ENCODE measurements at places on chromosomes 16 and 17.
A peak's percentile ranks its signal among the peaks of the same experiment; 100 is the strongest.

DNA sequence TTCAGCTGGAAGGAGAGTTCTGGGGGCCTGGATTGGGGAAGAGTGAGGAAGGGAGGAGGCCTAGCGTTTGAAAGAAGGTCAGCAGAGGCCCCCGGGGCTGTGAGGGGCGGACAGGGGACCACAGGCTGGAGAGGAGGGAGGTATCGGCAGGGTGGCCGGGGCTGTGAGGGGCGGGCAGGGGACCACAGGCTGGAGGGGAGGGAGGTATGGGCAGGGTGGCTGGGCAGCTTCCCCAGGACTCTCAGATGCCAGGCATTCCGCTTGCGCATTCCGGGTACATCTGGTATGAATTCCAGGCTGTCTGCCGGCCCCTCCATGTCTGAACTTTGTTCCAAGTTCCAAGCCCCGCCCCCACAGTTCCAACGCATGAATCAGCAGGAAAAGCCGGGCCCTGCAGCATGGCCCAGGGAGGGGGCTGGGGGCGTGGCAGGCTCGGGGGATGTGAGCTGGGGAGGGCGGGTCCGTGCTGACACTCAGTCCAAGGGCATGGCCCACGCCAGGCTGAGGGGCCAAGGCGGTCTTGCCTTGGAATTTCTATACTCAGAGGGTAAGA is 4.3 kb upstream of the TLCD2 start:
- DNase-seq, result peak; percentile 94

DNA sequence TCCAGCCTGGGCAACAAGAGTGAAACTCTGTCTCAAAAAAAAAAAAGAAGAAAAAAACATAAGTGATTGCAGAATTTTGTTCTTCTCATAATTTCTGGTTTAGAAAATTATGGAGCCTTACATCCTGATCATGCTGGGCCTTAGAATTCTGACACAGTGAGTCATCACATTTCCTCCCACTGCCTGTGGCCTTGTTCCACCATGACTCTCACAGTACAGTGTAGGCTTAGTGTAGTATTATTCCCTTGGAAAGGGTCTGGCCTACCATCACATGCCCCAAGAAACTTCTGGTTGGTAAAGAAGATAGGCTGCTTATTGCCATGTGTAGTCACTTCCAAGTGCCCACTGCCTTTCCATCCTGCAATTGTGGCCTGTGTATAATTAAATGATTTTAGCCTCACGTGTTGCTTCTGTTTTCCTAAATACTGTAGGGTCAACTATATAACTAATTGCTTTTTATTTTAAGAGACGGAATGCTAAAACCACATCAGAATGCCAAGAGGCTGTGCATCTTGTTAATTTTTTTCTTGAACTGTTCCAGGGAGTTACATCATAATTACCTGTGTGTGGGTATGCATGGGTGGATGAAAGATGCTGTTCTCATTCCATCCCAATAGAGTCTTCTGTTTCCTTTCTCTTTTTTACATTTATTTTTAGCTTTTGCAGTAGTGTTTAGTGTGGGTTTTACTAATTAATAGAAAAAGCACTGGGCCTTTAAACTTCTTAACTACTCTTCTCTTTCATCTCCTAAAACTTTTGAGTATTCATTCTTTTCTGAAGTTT is 25.9 kb downstream of the OGFOD1 start:
- no peak for DNase-seq

DNA sequence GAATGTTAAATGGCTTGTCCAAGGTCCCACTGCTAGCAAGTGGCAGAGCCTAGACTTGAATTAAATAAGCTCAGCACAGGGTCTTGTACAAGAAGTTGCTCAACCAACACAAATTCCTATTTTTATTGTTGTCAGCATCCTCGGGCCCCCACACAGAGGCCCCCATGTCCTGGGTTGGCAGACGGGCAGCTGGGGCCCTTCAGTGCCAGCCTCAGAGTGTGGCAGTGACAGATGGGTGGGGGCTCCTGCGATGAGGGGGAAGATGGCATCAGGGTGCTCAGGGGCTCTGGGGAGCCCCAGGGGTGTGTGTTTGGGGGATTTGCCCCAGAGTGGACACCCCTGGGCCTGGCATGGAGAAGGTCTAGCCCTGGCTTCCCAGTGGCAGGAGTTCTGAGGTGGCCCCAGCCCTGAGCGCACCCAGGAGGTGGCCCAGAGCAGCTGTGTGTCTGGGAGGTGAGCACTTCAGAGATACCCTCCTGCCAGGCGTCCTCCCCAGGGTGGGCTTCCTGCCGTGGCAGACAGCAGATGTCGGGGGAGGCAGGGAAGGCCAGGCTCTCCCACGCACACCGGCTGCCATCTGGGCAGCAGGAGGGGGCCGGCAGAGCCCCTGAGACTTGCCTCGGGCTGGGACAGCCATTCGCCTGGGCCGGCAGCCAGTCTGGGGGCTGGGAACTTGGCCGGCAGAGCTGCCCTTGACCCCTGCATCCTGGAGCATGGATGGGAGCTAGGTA is 150.8 kb downstream of the C16orf78 start:
- DNase-seq, result no peak

DNA sequence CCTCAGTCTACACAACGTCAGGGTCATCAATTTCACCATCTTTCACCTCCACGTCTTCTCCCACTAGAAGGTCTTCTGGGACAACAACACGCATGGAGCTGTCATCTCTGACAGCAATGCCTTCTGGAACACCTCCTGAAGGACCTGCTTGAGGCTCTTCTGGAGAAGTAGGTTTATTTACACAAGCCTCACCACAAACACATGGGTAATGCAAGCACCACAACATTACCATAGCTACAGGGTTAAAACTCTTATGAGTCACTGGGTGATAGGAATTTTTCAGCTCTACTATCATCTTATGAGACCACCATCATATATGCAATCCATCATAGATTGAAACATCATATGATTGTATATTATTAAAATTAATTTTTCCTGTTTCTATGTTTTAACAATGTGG is 215.4 kb downstream of the CHD9NB start:
- no peak for DNase-seq

GRCh38 chr16:84065536-84066132 is 23.0 kb upstream of the SLC38A8 start:
- peak; percentile 30 for DNase-seq

DNA sequence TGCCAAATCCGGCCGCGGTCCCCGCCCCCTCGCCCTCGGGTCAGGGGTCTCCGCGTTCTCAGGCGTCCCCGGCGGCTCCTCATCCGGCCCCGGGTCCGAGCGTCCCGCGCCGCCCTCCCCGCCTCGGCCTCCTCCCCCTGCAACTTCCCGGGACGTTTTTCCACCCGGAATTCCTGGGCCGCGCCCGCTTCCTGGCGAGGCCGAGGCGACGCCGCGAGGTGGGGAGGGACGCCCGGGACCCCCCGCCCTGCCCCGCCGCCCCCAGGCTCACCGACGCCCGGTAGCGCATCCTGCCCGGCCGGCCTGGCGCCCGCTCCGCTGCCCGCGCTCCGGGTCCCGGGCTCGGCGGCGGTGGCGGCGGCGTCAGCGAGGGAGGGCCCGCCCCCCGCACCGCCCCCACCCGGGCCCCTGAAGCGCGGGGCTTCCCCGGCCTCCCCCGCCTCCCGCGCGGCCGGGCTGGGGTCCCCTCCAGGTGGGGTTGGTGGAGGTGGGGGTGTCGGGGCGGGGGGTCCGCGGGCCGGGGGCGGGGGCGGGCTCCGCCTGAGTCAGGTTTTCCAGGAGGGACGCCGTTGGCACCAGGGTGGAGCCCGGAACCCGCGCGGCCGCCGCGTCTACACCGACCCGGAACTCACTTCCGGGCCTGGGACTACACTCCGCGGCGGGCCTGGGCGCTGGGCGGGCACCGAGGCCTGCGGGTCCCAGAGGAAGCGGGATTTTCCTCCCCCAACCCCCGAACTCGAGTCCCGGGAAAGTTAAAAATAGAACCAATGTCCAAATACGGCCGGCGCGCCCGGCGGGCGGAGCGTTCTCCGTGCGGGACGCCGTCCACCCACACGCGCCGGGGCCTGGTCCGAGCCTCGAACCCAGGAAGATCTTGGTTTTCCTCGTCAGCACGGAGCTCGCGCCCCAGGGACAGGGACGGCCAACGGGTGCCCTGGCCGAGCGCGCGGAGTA is 6.8 kb downstream of the MYO1C start:
- no peak for DNase-seq

DNA sequence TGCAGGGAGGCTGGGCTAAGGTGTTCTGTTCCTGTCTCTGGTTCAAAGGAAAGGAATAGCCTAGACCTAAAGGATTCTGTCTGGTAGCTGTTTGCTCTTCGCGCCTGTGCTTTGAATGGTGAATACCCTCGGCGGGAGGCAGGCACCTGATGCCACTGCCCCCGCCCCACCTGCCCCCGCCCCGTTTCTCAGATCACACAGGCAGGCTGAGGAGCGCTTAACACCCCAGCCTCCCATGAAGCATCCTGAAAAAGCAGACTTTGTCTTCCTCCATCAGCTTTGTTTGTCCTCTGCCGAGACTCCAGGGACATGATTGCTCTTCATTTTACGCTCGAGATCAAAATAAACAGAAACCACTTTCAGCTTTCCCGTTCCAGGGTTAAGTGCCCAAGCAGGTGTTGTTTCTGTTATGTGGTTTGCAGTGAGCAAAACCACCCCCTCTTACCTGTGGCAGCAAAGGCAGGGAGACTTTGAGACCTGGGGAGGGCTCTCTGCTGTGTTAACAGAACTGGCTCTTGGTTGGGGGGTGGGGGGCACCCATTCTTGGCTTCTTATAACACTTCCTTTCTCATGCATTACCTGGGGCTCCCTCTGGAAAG is 452.1 kb downstream of the WWOX start:
- DNase-seq, result no peak

DNA sequence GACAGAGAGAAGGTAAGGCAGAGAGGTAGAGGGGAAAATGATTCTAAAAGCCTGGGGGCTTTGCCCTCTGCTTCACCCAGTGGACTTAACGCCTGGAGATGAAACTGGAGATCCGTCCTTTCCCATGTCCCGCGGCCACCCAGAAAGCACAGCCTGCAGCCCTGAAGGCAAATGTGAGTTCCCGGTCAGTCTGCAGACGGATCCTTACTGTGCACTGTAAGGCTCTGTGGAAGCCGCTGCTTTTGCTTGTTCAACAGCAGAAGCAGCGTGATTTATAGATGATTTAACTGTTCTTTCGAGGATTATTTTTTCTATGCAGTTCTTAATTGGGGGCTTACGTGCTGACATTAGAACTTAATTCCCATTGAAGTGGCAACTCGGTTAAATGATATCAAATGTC is 290.4 kb downstream of the FOXL1 start:
- no peak for DNase-seq

- no peak for DNase-seq
These were observed 716 bp downstream of the TMEM94 start for GRCh38 chr17:75457047-75457654.

DNA sequence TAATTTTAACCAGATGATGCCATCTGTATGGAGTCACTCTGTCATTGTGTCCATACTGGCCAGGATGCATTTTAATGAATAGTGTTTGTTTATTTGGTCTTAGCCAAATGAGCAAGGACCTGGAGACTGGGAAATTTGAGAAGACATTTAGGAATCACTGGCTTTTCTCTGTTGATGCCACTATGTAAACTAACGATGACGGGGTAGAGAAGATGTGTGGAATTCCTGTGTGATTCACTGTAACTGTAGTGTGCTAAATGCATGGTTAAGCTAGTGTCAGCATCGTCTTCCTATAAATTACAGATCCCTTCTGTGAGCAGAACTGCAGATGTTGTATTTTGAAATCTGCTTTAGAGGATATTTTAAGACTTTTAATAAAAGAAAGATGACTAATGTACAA is 66.6 kb downstream of the NOS2 start:
- peak; percentile 3 for DNase-seq

DNA sequence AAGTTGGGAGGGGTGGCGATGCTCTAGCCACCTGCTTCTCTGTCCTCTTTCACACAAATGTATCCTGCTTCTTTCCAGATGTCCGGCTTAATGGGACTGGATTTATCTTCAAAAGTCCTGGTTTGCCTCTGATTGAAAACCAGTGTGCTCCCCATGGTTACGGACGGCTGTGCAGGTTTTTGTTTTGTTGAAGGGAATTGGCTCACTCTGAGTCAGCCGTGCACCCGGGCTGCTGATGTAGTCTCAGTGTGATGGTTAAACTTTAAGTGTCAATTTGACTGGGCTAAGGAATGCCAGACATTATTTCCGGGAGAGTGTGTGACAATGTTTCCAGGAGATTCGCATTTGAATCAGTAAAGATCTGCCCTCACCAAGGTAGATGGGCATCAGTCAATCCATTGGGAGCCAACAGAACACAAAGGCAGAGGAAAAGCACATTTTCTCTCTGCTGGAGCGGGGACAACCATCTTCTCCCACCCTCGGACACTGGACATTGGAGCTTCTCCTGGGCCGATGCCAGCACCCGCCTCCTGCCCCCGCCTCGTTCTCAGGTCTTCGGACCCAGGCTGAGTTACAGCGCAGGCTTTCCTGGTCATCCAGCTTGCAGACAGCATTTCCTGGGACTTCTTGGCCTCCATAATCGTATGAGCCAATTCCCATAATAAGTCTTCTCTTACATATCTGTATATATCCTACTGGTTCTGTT is 126.9 kb upstream of the TNRC6C start:
- peak; percentile 28 for DNase-seq

DNA sequence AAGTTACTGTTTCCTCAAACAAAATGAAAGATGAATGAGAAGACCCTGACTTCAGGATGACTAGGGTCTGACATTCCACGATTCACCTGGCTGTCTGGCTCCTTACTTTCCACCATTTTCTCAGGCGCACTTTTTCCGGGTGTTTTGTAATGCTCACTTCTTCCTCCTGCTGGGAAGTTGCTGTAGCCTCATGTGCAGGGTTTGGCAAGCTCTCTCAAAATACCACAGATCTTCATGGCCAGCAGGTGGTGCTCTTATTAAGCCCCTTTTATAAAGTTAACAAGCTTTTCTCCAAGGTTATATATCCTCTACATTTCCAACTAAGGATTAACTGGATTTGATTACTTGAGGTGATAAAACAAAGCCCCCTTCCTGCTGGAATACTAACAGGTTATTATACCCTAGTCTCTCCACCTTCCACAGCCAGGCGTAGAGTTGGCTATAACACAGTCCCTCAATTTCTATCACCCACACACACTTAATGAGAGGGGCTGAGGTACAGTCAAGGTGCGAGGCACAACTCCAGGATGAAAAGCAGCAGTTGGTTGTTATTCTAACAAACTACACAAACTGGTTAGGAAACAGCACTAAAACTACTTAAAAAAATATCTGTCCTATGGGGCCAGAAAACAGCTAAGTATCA is 45.4 kb downstream of the STH start:
- DNase-seq, result peak; percentile 87

GRCh38 chr17:78960928-78961327 is 18.8 kb downstream of the LGALS3BP start:
- DNase-seq, result no peak

GRCh38 chr17:49723423-49723822 is 15.7 kb upstream of the SLC35B1 start:
- DNase-seq, result peak; percentile 53

DNA sequence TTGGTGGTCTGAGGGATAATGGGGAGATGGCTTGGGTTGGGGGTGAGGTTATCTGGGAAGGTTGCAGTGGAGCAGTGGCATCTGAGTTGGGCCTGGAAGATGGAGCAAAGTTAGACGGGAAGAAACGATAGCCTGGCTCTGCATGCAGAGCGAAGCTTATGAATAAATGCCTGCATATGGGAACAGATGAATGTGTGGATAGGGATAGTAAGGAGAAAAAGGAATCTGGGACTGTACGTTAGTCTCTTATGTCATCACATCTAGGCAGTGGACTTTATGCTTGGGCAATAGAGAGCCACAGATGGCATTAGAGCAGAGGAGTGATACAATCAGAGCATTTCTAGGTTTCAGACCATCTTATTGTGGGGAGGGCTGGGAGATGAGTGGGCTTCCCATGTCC is 33.0 kb downstream of the CPNE2 start:
- DNase-seq, result no peak

Measured in skin of body (tissue), 3 donors.